ENCODE measurements at places on chromosomes 6 and 20.

DNA sequence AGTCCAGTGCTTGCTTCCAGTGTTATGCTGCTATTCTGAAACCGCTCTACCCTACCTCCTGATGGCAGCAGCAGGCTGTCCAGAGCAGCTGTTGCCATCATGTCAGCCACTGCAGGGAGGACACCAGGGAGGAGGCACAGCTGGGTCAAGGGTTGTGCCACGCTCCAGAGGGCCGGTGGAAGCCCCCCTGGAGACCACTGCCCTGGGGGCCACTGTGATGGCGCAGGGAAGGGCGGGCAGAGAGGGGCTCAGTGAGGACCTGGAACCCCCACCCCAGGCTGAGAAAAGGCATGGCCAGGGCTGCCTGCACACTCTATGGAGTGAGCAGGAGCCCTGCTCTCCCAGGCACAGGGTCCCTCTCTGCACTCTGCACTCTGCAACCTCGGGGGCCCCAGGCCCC lies 271.3 kb upstream of the BTBD3 start:
- no peak for DNase-seq

GRCh38 chr6:12467706-12468670 lies 177.8 kb downstream of the EDN1 start:
- DNase-seq = no peak

DNA sequence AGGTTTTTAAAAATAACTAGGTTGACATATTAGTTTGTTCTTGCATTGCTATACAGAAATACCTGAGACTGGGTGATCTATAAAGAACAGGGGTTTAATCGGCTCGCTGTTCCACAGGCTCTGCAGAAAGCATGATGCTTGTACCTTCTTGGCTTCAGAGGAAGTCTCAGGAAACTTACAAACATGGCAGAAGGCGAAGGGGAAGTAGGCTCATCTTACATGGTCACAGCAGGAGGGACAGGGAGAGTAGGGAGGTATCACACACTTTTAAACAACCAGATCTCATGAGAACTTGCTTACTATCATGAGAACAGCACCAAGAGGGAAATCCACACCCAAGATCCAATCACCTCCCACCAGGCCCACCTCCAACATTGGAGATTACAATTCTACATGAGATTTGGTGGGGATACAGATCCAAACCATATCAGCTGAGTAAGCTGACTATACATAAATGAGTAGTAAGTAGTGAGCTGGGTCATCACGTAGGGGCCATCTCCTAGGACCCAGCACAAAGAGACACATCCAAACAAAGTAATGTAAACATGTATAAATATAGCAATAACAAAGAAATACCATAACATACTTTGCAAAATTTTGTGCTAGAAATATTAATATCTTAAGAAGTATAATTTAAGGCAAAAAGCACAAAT lies 31.4 kb upstream of the SIRPG start:
- DNase-seq = no peak

DNA sequence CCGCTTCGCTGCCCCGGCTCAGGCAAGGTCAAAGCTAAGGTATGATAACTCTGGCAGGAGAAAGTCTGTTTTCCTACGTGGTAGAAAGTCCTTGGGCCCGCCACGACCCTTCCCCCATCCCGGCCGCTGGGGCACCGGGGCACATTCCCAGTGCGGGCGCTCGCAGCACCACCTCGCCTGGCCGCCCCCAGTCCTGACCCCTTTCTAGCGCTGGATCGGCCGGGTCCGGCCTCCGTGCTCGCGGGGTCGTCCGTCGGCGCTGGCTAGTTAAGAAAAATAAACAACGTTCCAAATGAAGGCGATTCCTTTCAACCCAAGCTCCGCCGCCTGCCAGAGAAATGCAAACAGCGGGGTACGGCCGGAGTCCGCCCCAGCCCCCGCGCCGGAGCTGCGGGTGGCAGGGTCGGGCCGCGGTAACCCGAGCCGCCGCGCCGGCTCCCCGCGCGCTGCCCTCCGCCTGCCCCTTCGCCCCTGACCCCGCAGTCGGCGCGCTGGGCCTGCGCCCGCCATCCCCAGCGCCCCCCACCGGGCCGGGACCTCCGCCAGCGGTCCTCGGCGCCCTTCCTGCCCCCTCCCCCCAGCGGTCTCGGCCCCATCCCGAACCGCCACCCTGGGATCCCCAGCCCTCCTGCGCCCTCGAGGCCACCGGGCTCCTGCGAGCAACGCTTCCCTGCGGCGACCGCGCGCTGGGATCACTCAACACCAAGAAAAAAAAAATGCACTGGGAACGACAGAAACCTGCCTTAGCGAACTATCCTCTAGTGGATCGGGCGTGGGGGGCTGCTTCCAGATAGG lies 37.6 kb downstream of the NCR2 start:
- DNase-seq = peak; percentile 51

- DNase-seq = no peak
Observed at GRCh38 chr6:109877028-109878004, 100.8 kb upstream of the GPR6 start.

- DNase-seq = no peak
Observed at GRCh38 chr6:158157064-158157764, 10.8 kb downstream of the SERAC1 start.

DNA sequence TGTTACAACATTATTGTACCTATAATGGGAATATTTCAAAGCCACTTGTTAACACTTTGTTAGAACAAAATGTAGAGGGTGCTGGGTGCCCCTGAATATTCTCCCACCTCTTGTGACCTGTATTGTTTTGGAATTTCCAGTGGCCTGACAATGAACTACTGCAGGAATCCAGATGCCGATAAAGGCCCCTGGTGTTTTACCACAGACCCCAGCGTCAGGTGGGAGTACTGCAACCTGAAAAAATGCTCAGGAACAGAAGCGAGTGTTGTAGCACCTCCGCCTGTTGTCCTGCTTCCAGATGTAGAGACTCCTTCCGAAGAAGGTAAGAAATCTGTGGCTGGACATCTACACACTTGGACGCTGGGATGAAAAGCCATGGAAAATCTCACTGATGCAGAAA lies 28.9 kb downstream of the PLG start:
- no peak for DNase-seq

- DNase-seq = peak; percentile 92
Observed at GRCh38 chr20:46307139-46307998, 929 bp downstream of the CDH22 start.

GRCh38 chr6:163438940-163439335 lies 24.4 kb downstream of the QKI start:
- DNase-seq = peak; percentile 33

DNA sequence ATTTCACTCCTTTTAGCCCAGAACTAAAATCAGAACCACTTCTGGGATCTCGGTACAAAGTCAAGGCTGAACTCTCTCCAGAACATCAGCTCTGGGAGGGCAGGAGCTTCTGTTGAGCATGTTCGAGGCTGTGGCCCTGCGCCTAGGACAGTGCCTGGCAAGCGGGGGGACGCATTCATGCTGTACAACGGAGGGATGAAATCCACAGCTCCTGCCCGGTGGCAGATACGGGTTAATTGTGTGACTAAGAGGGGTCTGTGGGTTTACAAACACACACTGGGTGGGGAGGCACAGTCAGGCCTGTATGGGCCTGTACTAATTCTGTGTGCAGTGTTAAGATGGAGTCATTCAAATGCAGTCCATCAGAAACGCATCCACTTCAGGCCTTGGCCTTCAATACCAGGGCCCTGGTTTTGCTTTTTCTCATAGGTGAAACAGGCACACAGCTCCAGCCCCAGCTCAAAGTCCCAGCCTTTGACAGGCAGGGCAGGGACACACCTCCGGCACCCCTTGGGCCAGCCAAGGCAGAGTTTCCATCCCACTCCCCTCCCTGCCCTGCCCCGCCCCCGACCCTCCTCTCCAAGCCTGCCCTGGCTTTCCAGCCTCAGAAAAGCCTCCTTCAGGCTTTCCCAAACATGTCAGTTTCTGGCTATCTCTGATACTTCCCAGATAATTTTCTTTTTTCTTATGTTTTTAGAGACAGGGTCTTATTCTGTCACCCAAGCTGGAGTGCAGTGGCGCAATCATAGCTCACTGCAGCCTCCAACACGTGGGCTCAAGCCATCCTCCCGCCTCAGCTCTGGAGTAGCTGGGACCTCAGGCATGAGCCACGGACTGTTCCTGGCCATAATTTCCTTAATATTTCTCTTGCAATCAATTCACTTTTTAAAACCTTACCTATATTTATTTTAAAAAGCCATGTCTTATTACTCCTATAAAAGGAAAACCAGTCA lies 109.8 kb downstream of the SULF2 start:
- no peak for DNase-seq

DNA sequence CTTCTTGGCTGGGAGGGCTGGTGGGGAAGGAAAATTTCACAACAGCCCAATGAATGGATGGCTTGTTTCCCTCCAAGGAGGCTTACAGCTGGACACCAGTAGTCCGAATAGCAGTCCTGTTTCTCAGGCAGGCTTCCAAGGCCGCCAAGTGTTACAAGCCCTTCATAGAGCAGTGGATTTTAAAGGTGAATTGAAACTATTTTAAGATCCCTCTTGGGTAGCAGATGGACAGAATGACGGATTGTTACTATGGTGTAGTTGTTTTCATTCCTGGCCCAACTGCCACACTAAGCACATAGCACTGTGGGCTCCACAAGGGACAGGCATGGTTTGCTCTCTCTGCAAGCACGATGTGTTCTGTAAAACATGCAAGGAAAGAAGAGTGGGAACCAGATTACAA lies 203.3 kb upstream of the TAB2 start:
- DNase-seq = no peak

DNA sequence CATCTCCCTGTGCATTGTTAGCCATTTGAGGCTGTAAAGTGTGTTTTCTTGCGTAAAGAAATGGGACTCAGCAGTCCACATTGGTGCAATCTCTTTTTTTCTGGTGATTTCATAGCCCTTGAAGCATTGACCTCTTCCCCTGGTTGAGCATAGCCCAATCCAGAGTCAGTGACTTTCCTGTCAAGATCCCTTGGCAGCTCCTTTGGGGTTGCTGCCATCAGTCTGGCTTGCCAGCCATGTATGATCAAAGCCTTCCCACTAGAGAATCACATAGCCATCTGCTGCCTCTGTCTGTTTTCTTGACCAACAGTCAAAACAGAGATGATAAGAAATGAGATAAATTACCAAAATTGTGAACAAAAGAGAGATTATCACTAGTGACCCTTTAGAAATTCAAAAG lies 19.6 kb downstream of the HLA-A start:
- no peak for DNase-seq

DNA sequence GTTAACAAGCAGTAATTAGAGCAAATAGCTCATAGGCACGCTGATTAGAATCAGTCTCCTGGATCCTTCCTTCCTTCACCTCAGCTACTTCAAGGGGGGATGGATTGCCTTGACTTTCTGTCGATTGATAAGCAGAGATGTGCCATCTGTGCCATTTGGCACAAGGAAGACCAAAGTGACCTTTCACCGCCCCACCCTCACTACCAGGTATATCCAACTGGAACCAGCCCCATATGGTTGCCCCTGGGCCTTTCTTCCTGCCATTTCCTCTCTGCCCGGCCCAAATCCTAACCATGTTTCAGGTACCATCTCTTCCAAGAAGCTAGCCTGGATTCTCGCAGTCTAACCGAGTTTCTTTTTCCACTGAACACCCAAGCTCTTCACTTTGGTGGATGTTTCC lies 8.7 kb upstream of the CPNE5 start:
- no peak for DNase-seq

- DNase-seq = no peak
Observed at GRCh38 chr6:11353921-11354389, 121.5 kb upstream of the NEDD9 start.

DNA sequence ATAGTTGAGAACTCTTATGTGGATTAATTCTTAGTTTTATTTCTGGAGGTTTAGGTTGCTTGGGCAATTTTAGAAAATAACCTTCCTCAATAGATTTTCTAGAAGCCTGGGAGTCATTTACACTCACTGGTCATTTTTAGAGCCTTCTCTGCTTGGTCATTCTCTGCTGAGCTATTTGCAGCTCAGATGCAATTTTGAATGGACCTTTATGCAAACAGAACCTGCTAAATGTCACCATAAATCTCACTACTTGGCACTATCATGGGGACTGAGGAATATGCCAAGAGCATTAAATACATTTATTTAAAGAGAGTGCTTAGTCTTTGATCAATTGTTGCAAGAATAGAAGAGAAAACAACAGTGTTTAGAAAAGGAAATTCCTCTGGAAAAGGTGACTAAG lies 154.0 kb downstream of the CLVS2 start:
- no peak for DNase-seq

GRCh38 chr20:41054847-41055230 lies 26.2 kb downstream of the TOP1 start:
- DNase-seq = no peak

- DNase-seq = no peak
Observed at GRCh38 chr20:23407781-23408464, 13.4 kb downstream of the NAPB start.

DNA sequence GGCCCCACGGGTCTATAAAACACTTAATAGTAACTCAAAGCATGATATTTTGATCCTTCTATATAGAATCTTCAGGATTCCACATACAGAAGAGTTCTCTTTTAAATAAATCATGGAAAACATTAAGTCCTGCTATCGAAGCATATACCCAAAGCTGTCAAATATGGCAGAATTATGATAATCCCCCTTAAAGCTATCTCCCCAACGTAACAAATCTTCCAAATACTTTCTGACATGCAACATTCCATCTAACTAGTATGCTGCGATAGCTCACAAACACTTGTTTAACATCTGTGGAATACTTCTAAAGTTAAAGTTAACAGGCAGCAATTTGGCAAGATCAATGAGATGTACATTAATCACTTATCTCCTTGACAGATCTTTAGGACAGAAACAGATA lies 371.0 kb upstream of the RUNX2 start:
- DNase-seq = no peak

Data from D341Med (cell line).